ENCODE measurements at places on chromosomes 6 and 20.

- peak; percentile 64 for DNase-seq
These were observed 141.1 kb downstream of the CD164 start for GRCh38 chr6:109241199-109241598.

- no peak for DNase-seq
These were observed at the start of gene SLC22A3 for GRCh38 chr6:160348223-160349019. Gene SLC22A3, plus strand, starts transcription at chr6:160348378. Its CDS starts 42 bp downstream, at chr6:160348420.

DNA sequence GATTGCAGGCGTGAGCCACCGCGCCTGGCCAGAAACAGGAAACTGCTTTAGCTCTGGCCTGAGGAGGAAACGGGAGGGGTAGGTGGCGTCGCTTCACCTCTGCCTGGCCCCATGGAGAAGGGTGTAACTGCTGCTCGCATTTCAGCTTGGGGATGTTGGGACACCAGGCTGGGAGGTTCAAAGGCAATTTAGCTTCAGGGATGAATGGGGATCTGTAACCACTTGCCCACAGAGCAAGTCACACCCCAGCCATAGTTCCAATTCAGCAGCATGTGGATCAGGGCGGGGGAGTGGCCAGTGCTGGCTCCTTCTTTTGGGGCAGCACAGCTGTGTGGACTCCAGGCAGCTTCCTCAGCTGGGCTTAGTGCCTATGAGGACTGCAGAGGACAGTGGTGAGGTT is 34.8 kb upstream of the NUP153 start:
- DNase-seq = peak; percentile 47

DNA sequence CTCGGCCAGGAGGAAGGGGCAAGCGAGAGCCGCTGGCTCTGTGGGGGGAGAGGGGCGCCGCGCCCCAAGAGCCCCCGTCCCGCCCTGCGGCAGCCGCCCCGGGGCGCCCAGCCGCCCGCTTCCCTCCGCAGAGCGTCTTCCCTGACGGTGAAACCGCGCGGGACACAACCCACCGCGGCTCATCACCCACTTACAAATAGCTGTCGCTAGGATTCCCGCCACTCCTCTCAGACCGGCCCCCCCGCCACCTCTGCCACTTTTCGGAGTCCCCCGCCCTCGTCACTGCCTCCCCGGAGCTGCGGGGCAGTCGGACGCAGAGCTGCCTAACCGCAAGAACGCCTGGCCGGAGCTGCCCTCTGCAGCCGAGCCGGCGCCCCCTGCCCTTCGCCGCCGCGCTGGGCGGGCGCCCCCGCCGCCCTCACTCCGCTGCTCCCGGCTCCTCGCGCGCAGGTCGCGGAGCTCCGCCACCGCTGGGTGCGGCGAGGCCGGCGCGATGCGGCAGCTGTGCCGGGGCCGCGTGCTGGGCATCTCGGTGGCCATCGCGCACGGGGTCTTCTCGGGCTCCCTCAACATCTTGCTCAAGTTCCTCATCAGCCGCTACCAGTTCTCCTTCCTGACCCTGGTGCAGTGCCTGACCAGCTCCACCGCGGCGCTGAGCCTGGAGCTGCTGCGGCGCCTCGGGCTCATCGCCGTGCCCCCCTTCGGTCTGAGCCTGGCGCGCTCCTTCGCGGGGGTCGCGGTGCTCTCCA is at the start of gene SLC35D3:
SLC35D3 (plus strand) TSS at position 366 of the 749 bp plus-strand sequence; CDS start at position 494, 128 bp downstream.
- DNase-seq = no peak

DNA sequence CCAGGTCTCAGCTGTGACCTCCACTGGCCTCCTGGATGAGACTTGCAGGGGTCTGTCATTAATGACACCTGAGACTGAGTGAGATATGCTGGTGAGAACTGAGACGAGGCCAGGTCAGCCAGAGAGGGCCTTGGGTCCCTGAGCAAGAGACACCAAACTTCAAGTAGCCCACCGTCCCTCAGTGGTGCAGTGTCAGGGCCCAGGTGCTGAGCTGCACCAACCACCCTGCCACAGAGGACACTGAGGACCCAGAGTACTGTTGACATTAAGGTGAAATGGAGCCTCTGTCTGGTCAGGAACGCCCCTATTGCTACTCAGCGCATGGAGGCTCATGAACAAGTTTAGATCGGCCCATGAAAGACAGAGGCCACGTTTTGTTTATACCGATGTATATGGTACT is 64.1 kb upstream of the SCP2D1 start:
- DNase-seq = no peak

DNA sequence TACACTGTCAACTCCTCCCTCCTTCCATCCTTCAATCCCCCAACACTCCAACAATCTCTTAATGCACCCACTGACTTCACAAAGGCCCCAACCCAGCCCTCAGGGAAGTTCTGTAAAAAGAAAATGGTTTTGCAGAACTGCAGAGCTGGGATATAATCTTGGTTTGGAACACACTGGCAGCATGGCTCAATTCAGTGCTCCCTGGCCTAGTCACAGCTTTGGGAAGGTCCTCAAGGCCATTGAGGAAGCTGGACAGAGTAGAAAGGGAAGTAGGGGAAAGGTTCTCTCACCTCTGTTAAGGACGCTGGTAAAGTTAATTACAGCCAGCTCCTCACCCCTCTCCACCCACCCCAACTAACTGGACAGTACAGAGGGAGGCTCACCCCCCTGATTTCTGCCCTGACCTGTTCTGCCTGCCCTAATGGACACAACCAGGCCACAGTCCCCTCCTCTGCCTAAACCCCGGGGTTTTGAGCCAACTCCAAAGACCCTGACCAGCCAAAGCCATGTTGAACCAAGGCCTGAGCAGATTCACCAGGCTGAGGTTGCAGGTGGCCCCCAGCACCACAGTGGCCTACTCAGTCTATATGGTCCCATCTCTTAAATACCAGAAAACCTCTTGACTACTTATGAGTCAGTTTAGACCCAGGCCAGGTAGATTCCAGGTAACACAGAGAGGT is 49.2 kb downstream of the MAFB start:
- no peak for DNase-seq

- DNase-seq = no peak
These were observed 108.6 kb downstream of the MAP3K7 start for GRCh38 chr6:90478278-90478677.

GRCh38 chr6:141359953-141360352 is 772.8 kb upstream of the GJE1 start:
- no peak for DNase-seq

DNA sequence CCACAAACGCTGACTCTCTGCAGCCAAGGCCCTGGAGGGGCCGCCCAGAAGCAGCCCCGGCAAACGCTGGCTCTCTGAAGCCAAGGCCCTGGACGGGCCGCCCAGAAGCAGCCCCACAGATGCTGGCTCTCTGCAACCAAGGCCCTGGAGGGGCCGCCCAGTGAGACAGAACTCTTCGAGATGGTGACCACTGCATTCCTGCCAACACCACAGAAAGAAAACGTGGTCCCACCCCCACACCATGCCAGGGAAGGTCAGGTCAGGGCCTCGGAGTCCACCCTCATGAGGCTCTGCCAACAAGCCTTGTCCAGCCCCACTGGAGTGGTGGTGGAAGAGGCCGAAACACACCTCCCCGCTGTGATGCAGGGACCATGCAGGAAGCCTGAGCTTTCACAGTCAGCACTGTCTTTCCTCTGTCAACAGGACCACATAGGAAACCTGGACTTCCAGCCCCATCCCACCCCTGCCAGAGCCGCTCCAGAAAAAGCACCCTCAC is 97.5 kb downstream of the DLL1 start:
- no peak for DNase-seq

DNA sequence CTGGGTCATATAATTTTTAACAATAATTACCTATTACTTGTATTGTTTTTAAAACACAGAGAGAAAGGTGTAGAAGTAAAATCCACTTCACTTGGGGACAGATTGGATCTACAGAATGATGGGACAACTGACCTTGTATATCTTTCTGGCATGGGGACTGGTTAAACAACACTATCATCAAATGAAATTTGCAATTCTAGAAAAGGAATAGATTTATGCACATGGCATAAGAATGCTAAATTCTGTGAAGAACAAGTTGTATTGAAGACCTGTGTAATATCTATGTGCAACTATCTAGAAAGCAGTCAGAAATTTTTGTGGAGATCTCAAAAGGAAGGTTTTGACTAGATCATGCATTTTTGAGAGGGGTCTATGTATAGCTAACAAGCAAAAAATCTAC is 106.3 kb upstream of the BMP5 start:
- DNase-seq = no peak

- no peak for DNase-seq
These were observed 18.3 kb downstream of the NTSR1 start for GRCh38 chr20:62726716-62727583.

DNA sequence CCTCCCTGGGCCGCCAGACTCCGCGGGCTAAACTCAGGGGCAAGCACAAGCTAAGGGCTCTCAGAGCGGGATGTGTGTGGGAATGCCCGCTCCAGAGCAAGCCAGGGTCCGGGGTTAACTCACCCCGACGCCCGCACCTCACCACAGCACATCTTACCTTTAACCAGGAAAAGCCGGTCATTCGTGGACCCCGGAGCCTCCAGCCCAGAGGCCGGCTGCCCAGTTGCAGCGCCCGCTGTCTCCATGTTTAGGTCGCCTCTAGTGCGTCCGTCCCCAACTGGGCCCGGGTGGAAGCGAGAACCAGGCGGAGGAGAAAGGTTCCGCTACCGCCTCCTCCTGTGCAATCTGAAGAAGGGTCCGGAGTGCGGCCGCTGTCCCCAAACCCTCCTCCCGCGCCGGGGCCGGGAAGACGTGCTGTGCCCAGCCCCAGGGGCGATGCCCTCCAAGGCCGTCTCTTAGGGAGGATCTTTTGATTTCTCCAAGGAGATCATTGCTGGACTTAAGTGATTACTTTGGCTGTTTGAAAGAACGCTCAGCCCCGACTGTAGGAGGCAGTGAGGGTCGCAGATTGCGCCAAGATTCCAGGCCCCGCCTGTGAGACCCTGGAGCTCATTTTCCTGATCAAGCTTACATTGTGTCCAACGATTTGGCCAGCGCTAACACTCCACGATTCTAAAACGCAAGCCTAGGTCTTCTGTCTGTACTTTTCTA is at the start of gene TMEM242:
TMEM242 (minus strand) TSS at position 265 of the 711 bp plus-strand sequence; CDS start at position 245, 20 bp downstream.
- peak; percentile 93 for DNase-seq

GRCh38 chr20:59137532-59137931 is 26.1 kb upstream of the ZNF831 start:
- no peak for DNase-seq

DNA sequence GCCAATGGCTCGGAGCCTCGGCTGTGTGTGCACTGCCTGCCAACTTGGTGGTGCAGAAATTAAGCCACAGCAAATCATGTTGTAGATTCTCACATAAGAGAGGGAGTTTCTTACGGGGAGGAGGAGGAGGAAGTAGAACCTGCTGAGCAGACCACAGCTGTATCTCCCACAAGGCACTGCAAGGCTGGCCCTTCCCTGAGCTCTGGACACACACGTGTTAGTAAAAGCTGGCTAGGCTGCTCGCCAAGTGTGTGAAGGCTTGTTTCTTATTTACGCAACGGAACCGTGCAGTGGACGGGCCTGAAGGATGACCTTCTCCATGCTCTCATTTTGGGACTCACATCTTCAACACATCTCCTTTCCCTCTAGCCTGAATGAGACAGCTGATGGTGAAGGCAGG is 15.7 kb upstream of the QKI start:
- DNase-seq = no peak

- no peak for DNase-seq
These were observed 41.6 kb upstream of the CARMIL1 start for GRCh38 chr6:25237579-25237978.

DNA sequence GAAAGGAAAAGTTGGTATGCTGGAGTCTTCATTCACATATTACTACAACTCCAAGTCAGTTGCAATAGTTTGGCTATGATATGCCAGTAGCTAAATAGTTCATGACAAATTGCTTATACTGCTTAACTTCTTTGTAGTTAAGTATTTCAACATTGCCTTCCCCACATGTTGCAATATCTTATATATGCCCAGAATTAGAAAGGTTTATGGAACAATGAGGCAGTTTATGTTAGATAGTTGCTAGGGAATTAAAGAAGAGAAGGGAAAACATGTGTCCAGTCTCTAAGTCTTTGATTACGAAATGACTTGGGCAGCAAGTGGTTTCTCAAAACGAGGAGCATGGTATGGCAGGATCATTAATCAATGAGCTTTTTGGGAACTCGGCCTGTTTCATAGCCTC is 145.8 kb downstream of the PLCB4 start:
- DNase-seq = peak; percentile 84

- DNase-seq = peak; percentile 6
These were observed 8.5 kb upstream of the CST11 start for GRCh38 chr20:23461180-23461579.

- DNase-seq = no peak
These were observed 87.3 kb downstream of the FAM120B start for GRCh38 chr6:170393807-170394399.

GRCh38 chr6:71468841-71469700 is 180.5 kb downstream of the OGFRL1 start:
- peak; percentile 53 for DNase-seq

- DNase-seq = no peak
These were observed 73.5 kb upstream of the SCGN start for GRCh38 chr6:25578538-25578937.

GRCh38 chr20:21511485-21511849 is 2.4 kb downstream of the NKX2-2 start:
- no peak for DNase-seq

DNA sequence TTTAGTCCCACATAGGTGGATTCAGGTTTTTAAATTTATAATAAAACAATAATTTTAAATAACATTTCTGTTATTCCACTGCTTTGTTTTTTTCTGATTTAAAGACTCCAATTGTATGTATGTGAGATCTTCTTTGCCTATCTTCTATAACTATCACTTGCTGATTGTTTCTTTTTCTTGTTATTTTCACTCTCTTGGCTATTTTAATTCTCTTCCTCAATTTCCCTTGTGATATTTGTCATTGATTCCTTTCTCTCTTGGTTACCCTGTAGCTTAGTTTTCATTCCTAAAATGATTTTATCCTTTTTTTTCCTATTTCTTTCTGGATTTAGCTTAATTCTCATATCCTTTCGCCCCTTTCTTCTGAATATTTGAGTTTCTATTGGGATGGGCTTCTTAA is 227.3 kb upstream of the TENT5A start:
- no peak for DNase-seq

GRCh38 chr6:116278854-116279231 is 887 bp downstream of the TSPYL1 start:
- DNase-seq = no peak

DNA sequence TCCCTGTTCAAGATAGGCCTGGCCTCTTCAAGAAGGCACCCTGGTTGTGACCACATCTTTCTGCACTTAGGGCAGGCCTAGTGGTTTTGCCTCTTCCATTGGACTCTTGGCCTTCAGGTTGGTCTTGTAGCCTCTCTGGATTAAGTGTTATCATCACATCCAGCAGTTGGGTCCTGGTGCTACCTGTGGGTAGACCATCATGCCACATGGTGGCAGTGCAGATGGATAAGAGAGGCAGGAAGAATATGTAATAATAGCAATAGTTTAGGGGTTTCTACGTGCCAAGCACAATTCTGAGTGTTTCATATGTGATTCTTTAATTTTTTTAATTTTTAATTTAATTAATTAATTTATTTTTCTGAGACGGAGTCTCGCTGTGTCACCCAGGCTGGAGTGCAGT is 28.5 kb upstream of the SNRPB2 start:
- DNase-seq = peak; percentile 40

- no peak for DNase-seq
These were observed 208.4 kb upstream of the HTR1E start for GRCh38 chr6:86728976-86729375.

DNA sequence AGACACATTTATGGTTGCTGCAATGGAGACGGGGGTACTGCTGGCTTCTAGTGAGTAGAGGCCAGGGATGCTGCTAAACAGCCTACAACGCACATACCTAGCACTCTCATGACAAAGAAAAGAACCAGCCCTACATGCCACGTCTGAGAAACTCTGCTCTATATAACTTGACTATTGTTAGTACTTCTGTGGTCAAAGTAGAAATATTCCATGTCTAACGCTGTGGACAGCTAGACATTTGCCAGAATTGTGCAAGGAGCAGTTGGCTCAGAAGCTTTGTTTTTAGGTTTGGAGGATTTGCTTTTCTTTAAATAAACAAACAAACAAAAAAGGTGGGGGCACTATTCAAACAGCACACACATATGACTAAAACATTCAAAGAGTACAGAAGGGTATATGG is 20.5 kb downstream of the UBE2V1 start:
- peak; percentile 34 for DNase-seq
